ENCODE measurements at places on chromosomes 2 and 18.

- H3K36me3 ChIP-seq = no peaks in the 10 kb centered on the region
- no peaks in the 10 kb centered on the region for H3K27me3 ChIP-seq
- H3K27ac ChIP-seq = no peak overlapping the region
- no peaks in the 10 kb centered on the region for H3K4me1 ChIP-seq
Observed at GRCh38 chr2:7685342-7686015, 768.3 kb downstream of the RNF144A start.

GRCh38 chr2:144431998-144432397 lies 87.9 kb downstream of the ZEB2 start:
- H3K4me3 ChIP-seq = no peak overlapping the region
- peaks cover 47% of the 10 kb centered on the region for H3K4me1 ChIP-seq
- DNase-seq = no peak
- H3K27ac ChIP-seq = no peak overlapping the region
- H3K36me3 ChIP-seq = peaks cover 4% of the 10 kb centered on the region

- no peaks in the 10 kb centered on the region for H3K27me3 ChIP-seq
- no peak for DNase-seq
- H3K4me3 ChIP-seq = no peak overlapping the region
- no peak overlapping the region for H3K27ac ChIP-seq
- no peaks in the 10 kb centered on the region for H3K4me1 ChIP-seq
- H3K36me3 ChIP-seq = no peaks in the 10 kb centered on the region
Observed at GRCh38 chr2:151049746-151050145, 211.9 kb downstream of the RBM43 start.

GRCh38 chr2:1360557-1361250 lies 52.6 kb upstream of the TPO start:
- H3K27me3 ChIP-seq = no peaks in the 10 kb centered on the region
- H3K4me3 ChIP-seq = no peak overlapping the region
- no peaks in the 10 kb centered on the region for H3K36me3 ChIP-seq

DNA sequence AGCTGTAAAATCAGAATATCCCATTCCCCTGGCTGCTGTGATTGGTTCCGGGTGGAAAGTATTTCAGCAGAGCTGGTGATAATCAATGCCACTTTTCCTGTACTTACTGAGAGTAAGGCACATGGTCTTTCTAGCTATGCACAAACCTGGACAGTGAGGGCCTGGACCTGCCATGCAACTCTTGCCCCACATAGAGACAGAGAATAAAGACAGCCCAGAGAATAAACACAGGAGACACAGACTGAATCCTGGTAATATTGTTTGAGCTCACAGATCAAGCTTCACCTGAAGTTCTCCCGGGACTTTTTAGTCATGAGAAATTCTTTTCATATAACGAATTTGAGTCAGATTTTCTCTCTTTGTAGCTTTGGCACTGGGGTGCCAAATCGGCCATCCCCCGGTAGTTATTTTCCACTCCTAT lies 81.9 kb downstream of the ACAA2 start:
- H3K36me3 ChIP-seq = no peaks in the 10 kb centered on the region
- no peaks in the 10 kb centered on the region for H3K27me3 ChIP-seq
- no peak overlapping the region for H3K27ac ChIP-seq
- peaks cover 9% of the 10 kb centered on the region for H3K4me1 ChIP-seq
- no peak for DNase-seq

- no peaks in the 10 kb centered on the region for H3K4me1 ChIP-seq
- H3K4me3 ChIP-seq = no peak overlapping the region
- no peak overlapping the region for H3K27ac ChIP-seq
- no peaks in the 10 kb centered on the region for H3K36me3 ChIP-seq
Observed at GRCh38 chr2:88658881-88659537, 31.7 kb upstream of the EIF2AK3 start.

DNA sequence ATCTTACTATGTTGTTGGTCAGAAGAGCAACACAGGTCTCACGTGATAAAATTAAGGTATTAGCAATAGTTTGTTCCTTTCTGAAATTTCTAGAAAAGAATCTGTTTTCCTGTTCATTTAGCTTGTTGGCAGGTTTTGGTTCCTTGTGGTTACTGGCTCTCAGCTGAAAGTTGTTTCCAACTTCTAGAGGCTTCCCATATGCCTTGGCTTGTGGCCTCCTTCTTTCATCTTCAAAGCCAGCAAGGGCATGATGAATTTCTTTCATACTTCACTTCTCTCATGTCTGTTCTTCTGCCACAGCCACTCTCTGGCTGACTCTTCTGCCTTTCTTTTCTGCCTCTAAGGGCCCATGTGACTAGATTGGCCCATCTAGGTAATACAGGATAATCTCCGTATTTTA lies 193.7 kb downstream of the TRIB2 start:
- H3K27ac ChIP-seq = no peak overlapping the region
- H3K4me3 ChIP-seq = no peak overlapping the region
- no peak for DNase-seq

DNA sequence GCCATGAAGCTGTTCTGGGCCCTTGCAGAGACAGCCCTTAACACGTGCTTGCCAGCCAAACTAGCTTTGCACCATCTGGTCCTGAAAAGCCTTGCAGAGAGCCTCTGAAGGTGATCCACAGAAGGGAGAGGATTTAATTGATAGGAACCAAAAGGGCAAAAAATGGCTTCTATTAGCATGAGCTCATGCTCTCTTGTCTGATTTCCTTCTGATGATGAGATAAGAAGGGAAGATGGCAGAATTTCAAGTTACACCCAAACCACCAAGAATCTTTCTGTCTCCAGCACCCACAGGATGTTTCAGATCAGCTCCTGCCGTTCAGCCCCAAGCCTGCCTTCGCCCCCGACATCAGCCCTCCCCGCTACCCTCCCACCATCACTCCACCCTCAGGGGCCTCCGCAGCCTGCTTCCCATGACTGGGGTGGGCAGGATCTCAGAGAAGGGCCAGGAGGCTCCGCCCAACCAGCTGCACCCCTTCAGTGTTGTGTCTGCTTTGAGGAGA lies 23.4 kb upstream of the GLI2 start:
- no peak for DNase-seq
- no peak overlapping the region for H3K4me3 ChIP-seq
- no peaks in the 10 kb centered on the region for H3K36me3 ChIP-seq
- H3K4me1 ChIP-seq = peaks cover under 1% of the 10 kb centered on the region
- H3K27ac ChIP-seq = no peak overlapping the region
- peaks cover 67% of the 10 kb centered on the region for H3K27me3 ChIP-seq

DNA sequence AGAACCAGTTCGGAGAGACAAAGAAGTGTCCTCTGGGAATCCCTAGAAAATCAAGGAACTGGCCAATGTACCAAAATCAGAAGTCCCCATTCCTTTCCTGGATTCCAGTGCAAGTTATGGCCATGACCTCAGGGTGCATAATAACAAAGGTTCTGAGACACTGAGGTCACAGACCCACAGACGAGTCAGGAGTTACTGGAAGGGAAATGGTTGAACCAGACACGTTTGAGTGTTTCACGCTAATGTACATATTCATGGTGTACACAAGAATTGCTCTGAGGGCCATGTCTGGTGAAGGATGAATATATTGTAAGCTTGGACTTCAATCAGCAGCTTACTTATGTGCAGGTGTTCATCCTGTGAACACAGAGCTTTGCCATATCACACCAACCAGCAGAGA lies 58.6 kb upstream of the KLHL29 start:
- no peaks in the 10 kb centered on the region for H3K36me3 ChIP-seq
- no peaks in the 10 kb centered on the region for H3K27me3 ChIP-seq

DNA sequence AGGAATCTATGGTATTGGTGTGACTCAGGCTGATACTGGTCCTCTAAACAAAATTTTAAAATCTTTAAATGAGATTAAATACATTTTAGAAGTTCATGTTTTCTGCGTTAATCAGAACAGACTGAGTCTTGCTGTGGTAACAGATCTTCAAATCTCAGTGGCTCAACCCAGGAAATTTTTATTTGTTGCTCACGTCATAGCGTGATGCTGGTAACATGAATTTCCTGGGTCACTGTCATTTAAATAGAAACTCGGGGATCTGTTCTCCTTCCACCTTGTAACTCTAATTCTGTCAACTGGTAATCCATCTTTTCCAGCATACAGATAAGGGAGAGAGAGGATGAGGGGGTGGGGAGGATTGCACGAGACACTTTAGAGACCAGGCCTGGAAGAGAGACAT lies 90.0 kb downstream of the CDC42EP3 start:
- no peaks in the 10 kb centered on the region for H3K36me3 ChIP-seq
- H3K4me1 ChIP-seq = no peaks in the 10 kb centered on the region
- DNase-seq = no peak
- H3K27me3 ChIP-seq = no peaks in the 10 kb centered on the region
- no peak overlapping the region for H3K27ac ChIP-seq

- no peaks in the 10 kb centered on the region for H3K27me3 ChIP-seq
- H3K36me3 ChIP-seq = no peaks in the 10 kb centered on the region
- H3K4me3 ChIP-seq = no peak overlapping the region
- H3K4me1 ChIP-seq = no peaks in the 10 kb centered on the region
Observed at GRCh38 chr2:53463806-53464726, 303.5 kb upstream of the CHAC2 start.

- H3K4me3 ChIP-seq = no peak overlapping the region
- DNase-seq = no peak
- H3K27me3 ChIP-seq = no peaks in the 10 kb centered on the region
- H3K27ac ChIP-seq = no peak overlapping the region
- H3K36me3 ChIP-seq = peaks cover 16% of the 10 kb centered on the region
Observed at GRCh38 chr2:151841047-151841424, 12.8 kb upstream of the ARL5A start.

GRCh38 chr2:147327613-147328012 lies 517.2 kb upstream of the ACVR2A start:
- H3K27me3 ChIP-seq = no peaks in the 10 kb centered on the region
- no peak overlapping the region for H3K27ac ChIP-seq
- no peaks in the 10 kb centered on the region for H3K4me1 ChIP-seq
- H3K4me3 ChIP-seq = no peak overlapping the region
- no peak for DNase-seq

DNA sequence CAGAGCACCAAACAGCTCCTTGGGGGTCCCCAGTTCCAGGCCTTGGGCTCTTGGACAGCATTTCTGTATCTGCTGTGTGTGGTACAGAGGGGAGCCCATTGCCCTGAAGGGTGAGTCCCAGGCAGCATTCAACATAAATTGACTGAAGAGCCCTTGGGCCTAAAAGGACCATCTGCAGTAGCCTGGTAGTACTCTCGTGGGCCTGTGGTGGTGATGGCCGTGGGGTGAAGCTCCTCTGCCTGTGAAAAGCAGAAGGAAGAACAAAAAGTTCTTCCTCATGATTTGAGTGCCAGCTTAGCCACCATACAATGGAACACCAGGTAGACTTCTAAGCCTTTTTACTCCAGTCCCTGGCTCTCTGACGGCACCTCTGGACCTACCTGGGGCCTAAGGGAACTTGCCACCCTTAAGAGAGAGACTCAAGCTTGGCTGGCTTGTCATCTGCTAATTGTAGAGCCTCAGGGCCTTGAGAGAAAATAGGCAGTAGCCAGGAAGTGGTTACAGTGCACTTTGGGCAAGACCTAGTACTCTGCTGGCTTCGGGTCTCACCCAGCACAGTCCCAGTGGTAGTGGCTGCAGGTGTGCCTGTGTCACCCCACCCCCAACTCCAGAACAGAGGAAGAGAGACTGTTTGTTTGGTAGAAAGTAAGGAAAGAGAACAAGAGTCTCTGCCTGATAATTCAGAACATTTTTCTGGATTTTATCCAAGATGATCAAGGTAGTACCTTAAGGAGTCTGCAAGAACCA lies 84.6 kb upstream of the CERS6 start:
- no peaks in the 10 kb centered on the region for H3K4me1 ChIP-seq
- no peaks in the 10 kb centered on the region for H3K36me3 ChIP-seq

DNA sequence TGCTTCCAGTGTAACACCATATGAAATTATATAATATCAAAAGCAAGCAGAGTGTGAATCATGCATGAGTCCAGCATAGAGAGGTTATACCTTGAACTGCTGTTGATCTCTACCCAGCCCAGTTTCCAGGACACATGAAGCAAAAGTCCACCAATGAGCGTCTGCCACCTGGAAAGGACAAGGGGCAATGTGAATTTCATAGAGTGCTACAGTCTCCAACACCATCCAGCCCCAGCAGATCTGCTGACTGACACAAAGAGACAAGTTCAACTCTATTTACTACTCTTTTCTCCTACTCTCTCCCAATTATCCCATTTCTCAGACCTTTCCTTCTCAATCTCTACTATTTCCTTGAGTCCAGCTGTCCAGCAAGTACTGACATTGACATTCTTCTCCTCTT lies 31.8 kb upstream of the RIOK3 start:
- peaks cover 3% of the 10 kb centered on the region for H3K4me1 ChIP-seq
- no peaks in the 10 kb centered on the region for H3K27me3 ChIP-seq
- DNase-seq = no peak
- H3K4me3 ChIP-seq = no peak overlapping the region

DNA sequence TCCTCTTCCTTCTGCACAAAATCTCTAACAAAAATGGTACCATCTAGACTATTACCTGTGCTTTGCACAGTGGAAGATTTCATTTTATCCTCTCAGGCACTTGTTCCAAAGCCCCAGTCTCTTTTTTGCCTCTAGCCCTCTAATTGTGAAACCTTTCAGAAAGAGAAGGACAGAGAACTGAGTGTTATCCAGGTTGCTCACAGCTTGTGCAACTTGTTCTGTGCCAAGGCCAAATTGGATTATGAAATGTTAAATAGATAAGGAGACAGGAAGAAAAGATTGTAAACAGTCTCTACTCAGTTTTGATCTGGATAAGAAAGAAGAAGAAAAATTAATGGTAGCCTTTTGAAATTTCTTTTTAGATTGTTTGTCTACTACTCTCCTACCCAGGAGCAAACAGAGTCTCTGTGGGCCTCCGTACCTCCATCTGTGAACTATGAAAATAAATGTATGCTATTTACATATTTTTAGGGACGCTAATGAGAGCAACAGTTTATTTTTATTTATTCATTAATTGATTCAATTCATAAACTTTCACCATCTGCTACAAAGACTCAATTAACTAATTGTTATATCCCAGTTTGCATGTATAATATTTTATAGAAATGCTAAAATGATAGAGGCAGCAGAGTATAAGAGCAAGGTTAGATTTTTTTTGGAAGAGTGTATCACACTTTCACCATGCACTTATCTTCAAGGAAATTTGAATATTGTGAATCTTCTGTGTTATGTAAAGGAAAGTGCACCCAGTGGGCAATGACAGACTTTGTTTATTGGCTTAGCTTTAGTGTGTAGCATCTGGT lies 339.0 kb upstream of the ETAA1 start:
- H3K4me3 ChIP-seq = no peak overlapping the region
- H3K36me3 ChIP-seq = no peaks in the 10 kb centered on the region
- H3K27ac ChIP-seq = no peak overlapping the region
- H3K4me1 ChIP-seq = no peaks in the 10 kb centered on the region
- no peak for DNase-seq
